Type B pancreatic cell (in vitro differentiated cells): ENCODE measurements at places on chromosomes 7 and 10. TPM values are rescaled to one million over a fixed set of nuclear protein-coding genes. Genes with fewer than 3 reads are reported as not detected.

The MYPN gene
- 0.14 TPM in 1 of 2 replicates, not detected in the other for total RNA-seq

The ZNF282 gene
- 34.3 and 35.4 TPM in 2 replicates for total RNA-seq

The CAMK2B gene
- total RNA-seq, result 7.6 and 8.4 TPM in 2 replicates

The TRIM50 gene
- 0.76 and 4.6 TPM in 2 replicates for total RNA-seq

The DPYSL4 gene
- 11.7 and 61.9 TPM in 2 replicates for total RNA-seq

The PIK3CG gene
- total RNA-seq, result not detected in 2 replicates

The CDC14C gene
- total RNA-seq, result not detected in 2 replicates

GRCh38 chr10:14533295-14533694 lies 202.6 kb upstream of the FRMD4A start:
- no peak for DNase-seq

DNA sequence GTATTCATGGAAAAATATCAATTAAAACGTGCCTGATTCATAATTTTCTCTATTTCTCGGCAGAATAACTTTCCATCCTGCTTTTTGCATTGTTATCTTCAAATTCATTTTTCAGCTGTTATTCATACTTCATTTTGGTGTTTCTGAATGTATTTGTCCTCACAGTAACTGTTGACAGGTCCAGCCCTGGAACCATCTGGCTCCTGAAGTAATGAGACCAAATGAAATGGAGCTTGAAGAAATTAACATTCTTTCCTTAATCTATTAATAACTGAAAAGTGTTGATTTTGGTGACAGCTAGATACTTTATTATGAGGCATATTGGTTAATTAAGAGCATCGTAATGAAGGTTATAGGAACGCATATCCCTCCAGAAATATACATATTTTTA lies 257.0 kb upstream of the MINDY3 start:
- no peak for DNase-seq

DNA sequence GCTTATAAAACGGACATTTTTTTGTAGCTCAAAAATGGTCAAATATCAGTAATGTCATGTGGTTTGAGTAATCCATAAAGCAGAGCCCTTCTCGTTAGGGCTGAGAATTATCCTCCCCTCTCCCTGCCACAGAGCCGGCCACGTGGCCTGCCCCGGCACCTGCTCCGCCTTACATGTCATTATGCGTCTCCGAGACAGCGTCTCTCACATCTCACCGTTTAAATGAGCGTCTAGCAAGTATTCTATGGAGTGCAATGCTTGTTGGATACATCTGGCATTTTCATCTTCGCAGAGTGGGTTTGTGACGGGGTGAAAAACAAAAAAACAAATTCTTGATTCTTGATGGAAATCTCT lies 86.1 kb downstream of the CUX1 start:
- DNase-seq, result no peak

DNA sequence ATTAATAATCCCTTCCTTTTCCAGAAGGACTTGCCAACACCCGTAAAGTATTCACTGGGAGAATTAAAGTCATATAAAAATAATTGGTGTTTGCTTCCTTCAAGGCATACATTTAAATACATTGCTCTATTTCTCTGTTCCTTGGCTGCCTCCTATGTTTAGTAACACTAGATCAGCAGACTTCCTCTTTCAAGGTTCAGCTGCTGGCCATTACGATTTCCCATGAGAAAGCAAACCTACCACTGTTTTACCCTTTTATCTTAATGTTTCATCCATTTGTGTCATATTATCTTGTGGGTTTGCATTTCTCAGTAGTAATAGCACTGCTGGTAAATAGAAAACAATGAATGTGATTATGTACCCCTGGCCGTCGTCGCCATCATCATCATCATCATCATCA lies 313.8 kb upstream of the BMPER start:
- DNase-seq, result no peak

DNA sequence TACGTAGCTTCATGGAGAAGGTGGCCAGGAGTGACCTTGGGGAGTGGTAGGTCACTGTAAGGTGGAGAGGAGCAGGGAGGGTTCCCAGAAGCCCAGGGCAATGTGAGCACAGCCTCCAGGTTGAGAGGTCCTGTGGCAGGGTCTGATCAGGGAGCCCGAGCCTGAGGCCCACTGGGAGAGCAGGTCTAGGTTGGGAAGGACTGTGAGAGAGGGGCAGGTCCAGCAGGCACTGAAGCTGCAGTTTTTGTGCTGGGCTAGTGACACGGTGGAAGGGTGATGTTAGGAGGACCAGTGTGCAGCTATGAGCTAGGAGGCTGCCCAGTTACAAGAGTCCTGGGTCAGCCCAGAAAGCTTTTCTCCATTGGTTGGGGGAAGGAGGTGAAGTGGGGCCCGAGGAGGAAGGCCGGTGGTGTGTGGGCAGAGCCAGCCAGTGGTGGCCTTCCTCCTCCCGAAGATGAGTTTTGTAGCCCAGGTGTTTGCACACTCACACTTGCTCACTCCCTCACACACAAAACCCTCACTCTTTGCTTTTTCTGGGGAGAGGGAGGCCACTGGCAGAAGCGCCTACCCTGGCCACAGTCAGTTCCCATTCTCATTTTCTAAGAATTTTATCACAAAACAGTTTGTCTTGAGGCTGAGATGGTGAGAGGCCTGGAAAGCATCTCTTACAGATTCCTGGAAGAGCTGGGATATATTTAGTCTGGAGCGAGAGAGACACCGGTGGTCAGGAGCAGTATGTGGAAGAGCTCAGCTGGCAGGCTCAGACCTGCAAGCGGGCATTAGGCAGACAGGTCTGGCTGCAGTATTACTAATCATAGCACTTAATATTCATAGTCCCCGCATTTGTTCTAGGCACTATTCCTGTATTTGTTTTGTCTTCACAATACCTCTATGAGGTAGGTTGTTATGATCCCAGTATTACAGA lies 57.1 kb downstream of the ZNF467 start:
- no peak for DNase-seq

- no peak for DNase-seq
Measured at GRCh38 chr7:14332155-14332554, 342.7 kb upstream of the ETV1 start.

DNA sequence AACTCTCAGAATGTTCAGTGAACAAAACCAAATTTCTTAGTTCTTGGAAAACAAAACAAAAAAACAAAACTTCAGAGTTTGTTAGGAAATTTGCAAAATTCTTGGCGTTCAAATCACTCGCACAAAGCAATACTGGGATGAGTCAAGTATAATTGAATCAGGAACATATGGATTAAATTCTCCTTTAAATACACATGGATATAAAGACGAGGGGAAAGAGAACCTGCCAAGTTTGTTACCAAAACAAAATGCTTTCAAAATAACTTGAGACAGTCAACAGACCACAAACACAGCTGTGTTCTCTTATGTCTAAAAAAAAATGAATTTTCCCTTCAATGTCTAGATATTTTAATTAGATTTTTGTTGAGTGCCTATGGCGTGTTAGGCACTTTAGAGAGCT lies 93.5 kb upstream of the MPP7 start:
- DNase-seq, result no peak

DNA sequence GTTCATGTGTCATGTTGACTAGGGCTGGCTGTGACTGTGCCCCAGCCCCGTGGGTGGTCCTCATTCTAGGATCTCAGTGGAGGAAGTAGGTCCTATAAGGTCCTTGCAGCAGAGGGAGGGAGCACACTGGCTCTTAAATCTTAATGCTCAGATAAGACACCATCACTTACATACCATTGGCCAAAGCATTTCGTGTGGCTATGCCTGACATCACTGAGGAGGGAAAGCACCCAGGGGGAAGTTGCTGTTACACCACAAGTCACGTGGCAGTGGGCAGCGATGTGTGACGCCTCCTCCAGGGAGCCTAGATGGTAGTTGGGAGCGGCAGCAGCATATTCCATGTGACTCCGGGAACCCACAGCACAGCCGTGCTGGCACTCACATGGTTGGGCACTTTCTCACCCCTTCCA lies 224.7 kb upstream of the SH2B2 start:
- no peak for DNase-seq

DNA sequence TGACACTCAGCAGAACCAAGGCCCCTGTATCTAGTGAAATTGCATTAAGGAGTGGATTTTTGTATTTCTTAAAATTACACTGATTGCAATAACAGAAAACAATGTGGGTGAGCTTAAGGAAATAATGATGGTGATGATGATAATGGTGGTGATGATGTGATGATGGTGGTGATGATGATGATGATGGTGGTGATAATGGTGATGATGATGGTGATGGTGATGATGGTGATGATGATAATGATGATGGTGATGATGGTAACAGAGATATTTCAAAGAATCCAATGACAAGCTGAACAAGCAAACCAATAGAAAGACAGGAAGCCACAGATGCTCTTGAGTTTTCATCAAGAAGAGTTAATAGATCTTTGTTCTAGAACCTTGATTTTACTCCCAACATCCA lies 630.7 kb upstream of the AUTS2 start:
- DNase-seq, result no peak

GRCh38 chr7:78197447-78197846 lies 398.9 kb downstream of the PHTF2 start:
- DNase-seq, result no peak

DNA sequence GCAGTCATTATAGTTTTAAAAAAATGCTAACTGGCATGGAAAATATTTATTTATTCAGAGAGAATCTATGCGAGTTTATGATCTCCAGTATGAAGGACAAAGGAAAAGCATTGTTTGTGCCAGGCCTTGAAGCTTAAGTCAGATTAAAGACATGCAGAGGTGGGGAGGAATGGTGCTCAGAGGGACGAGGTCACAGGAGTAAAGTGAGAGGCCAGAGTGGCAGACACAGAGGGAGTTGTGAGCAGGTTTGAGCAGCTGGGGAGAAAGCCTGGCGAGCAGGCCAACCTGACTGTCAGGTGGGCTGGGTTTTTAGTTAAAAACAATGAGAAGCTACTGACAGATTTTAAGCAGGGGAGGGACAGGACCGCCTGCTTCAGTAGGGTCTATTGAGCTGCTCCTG lies 6.8 kb upstream of the CCNY start:
- no peak for DNase-seq

DNA sequence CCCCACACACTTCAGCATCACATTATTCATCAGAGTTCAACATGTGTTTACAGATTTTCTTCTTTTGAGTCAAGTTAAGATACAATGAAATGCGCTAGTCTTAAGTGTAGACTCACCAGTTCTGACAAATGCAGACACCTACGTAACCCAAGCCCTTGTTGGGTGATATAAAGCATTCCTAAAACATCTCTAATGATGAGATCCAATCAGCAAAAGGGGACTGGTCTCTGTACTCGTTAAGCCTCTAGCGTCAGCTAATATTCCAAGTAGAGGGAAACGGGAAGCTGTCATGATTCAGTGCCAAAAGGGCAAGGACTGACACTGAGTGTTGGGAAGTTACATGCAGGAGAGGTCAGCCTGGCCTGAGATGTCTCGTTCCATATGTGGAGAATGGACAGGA lies 38.7 kb upstream of the TRIL start:
- no peak for DNase-seq

DNA sequence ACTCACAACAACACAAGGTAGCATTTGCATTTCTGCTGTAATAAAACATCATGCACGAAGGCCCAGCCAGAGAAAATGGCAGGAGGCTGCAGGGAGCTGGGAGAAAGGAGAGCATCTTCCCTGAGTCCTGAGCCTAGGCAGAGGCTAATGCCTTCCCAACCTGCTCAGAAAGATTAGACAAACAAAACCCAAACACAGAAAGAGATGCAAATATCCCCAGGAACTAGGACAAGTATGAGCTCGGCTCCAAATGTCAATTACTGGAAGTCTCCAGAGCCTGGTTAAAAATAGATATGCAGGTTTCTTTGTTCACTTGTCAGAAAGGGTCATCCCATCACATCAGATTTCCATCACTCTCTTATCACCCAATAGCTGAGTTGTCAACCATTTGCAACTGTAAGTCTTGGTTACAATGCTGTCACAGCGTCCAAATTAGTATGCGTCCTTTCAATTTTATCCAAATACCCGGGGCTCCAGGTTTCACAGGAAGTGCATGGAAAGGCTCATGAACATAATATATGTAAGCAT lies 316.5 kb upstream of the CELF2 start:
- DNase-seq, result no peak

DNA sequence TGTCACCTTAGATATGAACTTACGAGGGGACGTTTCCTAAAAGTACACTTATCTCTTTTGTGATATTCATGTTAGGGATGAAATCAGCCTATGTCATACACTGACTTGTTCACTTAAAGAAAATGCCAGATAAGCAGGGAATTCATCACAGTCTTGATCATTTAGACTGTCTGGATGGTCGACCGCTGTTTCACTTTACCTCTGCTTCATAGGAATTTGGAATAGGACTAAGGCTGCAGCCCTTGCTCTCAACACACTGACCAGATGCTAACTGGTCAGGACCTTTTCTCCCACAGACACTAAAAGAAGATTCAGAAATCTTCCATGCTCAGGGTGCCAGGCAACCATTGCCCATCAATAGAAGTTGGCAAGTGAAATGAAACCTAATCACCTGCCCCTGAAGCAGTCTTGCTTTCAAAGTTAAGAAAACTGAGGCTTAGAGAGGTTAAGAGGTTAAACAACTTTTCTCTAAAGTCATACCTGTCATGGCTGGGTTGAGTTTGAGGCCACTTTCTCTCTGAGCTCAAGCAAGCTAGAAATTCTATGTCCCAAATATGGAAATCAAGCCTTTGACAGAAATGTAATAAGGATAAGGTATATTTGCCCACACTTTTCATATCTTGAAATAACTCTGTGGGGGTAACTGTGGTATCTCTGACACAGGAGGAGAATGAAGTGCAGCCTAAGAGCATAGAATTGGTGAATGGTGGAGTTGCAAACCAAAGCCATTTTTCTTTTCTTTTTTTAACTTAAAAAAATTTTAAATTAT lies 77.1 kb downstream of the MAP3K8 start:
- no peak for DNase-seq
